ENCODE measurements at places on chromosomes 3 and 15.

DNA sequence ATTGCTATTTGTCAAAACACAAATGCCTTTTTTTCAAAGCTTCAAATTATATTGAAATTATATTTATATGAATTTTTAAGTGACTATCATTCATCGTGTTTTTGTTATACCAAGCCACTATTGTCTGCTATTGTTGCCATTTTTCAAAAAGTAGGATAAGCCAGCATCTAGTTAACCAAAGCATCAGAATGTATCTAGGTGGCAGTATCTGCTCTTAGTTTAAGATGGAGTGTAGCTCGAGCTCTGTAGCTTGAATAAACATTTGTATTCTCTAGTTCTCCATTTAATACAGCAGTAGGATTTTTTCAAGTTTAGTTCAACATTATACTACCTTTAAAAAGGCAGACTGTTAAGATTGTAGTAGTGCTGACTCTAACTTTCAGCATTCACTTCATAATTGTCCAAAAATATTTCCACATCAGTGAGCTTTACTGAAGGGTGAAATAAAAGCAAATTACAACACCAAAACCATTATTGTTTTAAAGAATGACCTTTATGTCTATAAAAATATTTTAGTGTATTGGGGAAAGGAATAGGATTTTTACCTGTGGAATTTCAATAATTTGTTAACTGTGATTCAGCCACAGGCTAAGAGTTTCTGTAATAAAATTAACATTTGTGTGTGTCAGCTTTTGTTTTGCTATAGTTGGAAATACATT lies 19.6 kb upstream of the C15orf61 start:
- peak; percentile 43 for DNase-seq

DNA sequence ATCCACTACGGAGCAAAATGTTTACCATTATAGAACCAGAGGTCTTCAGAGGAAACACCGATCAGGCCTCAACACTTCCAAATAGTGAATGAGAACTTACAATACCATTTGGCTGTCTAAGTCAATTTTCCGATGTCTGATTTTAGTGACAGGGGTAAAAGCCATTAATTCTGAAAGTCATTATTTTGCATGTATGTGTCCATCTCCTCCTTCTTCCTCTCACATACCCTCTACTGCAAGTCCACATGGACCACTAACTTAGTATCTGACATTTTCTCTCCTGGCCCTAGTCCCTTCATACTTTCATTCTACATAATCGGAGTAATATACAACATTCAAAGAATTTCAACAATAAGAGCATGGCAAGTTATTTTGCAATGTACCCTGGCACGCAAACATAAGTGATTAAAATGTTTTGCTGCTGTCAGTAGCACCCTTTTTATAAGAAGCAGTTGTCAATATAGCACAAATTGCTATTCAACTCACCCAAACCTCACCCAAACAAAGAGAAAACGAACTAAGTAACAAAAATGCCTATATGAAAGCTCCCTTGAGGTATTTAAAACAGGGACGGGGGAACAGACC lies 1.9 kb downstream of the TOP2B start:
- peak; percentile 6 for DNase-seq

GRCh38 chr15:81024936-81025335 lies 24.2 kb downstream of the TLNRD1 start:
- no peak for DNase-seq

- peak; percentile 3 for DNase-seq
Measured at GRCh38 chr3:131561511-131561910, 58.7 kb upstream of the MRPL3 start.

GRCh38 chr3:60282866-60283265 lies 968.4 kb downstream of the FHIT start:
- no peak for DNase-seq

DNA sequence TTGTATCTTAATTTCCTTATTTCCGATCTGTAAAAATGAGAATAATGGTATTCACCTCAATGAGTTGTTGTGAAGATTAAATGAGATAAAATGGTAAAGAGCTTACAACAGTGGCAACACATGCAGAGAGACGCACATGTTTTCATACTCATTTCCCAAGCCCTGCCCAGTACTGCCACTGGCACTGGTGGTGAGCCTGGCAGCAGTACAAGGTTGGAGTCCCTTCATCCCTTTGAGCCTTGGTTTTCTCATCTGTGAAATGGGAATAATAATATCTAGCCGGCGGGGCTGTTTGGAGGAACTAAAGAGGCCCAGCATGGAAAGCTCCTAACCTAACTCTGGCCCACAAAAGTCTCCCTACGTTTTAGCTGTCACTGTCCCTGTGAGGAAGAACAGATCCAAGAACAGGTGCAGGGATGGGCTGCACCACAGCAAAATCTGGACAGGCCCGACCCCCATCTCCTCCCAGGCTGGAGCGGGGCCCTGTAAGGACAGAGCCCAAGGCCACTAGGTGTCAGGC lies 866 bp upstream of the CD276 start:
- no peak for DNase-seq

DNA sequence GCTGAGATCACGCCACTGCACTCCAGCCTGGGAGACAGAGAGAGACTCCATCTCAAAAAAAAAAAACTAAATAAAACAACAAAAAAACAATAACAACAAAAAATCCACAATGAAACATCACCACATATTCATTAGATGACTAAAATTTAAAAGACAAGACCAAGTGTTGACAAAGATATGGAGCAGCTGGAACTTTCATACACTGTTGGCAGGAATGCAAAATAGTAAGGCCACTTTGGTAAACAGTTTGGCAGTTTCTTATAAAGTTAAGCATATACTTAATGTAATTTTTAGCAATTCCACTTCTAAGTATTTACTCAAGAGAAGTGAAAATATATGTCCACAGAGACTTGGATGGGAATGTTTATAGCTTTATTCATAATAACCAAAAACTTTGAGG lies 43.2 kb downstream of the RBP2 start:
- no peak for DNase-seq

DNA sequence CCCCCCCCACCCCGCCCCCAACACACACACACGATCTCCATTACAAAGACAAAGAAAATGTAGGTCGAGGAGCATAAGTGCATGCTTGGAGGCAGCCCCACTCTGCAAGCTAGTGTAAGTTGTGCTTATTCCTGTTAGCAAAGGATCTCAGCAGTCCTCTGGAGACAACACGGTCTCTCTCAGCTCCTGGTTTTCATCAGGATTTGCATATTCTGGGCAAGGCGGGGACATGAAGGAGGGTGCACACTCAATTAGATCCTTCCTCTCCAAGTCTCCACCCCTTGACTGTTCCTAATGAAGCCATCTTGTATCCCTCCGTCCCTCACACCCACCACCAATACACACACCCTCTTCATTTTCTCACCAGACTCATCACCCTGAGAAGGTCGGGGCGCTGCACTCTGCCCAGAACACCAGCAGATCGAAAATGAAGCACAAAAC lies 63.8 kb downstream of the MRPL46 start:
- DNase-seq, result no peak

GRCh38 chr15:98419173-98419780 lies 229.1 kb upstream of the IGF1R start:
- no peak for DNase-seq

DNA sequence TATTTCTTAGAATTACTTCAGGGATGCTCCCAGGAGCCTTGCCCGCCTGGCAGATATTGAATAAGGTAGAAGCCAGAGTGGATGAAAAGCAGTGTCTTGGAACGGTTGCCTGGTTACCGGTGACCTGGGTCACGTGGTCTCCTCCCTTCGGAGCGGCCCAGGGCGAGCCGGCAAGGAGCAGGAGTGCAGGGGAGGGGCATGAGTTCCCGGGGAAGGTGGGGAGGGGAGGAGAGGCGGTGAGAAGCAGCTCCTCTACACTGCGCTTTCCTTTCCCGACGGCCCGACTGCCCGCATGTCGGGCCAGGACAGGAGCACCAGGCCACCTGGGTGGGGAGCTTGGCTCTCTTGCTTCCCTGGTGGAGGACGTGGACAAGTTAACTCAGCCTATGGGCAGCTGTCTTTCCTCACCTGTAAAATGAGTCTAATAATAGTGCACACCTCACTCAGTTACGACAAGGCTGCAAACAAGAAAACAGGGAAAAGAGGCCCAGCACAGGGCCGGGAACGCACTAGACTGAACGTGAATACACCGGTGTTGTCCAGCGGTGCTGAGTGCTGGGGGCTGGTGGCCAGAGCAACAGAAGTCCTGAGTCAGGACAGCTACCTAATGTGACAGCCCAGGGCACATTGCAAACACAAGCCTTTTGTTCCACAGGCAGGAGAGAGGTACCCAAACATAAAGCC lies 198.3 kb downstream of the ADAMTS9 start:
- DNase-seq, result no peak

DNA sequence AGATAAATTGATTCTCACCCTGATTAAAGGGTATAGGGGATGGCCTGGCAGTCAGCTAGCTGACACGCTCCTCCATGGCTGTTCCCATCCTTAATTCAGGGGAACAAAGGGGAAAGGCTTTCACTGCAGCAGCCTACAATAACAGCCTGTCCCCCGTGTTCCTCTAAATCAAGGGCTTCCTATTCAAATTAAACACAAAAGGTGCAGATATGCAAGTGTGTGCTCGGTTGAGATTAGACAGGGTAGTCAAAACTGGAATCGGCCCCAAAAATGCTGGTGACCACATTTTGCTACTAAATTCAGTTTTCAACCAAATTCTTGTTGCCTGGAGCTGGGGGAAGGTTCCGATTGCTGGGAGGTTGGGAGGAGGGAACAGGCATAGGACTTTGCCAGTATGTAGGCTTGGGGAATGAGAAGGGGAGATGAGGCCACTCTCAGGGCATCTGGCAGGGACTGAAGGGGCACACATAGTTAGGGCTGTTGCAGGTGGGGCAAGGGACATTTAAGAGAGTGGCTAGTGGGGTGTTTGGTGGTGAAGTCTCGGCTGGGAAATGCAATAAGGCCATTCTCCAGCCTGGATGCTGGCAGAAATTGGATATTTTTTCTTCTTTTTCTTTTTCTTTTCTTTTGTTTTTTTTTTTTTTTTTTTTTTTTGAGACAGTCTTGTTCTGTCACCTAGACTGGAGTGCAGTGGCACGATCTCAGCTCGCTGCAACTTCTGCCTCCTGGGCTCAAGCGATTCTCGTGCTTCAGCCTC lies 32.9 kb upstream of the CTSH start:
- no peak for DNase-seq

DNA sequence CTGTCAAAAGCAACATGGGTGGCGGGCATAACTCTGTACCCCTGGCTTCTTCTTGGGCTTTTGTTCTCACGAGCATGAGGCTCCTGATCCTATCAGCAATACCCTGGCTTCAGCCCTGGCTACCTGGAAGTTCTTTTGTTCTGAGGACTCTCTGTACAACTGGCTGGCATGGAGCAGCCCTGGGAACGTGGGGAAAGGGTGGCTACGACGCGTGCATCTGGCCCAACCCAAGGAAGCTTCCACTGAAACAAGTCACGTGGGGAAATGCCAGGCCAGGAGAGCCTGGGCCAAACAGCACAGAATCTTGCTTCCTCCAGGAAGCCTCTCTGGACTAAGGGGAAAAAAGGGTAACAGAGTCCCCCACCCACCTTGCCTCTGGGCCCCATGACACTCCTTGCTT lies 22.7 kb upstream of the ATP2B2 start:
- no peak for DNase-seq

- DNase-seq, result no peak
Measured at GRCh38 chr15:85579957-85580694, 199.7 kb downstream of the AKAP13 start.

GRCh38 chr3:114974387-114974786 lies 172.7 kb downstream of the ZBTB20 start:
- DNase-seq, result no peak

- DNase-seq, result peak; percentile 67
Measured at GRCh38 chr3:111691293-111691909, 96.3 kb upstream of the ZBED2 start.

DNA sequence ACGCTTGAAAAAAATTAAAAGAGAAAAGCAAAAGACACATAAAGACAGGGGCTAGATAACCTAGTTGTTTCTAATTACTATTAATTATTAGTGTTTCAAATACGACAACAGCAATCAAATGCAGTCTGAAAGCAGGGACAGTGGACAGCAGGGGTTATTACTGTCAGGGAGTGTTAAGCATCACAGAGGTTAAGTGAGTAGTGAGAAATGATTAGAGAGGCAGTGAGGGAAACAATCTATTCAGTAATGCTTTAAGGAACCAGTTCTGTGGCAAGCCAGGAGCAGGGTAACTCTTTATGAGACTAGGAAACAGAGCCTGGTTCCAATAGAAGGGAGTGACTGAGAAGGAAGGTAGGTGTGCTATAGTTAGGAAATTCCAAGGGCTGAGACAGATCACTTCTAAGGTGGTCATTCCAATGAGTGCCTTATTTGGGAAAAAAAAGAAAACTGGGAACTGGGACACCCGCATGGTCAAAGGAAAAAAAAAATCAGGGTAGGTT lies 15.0 kb downstream of the RYK start:
- no peak for DNase-seq

GRCh38 chr15:90489514-90489913 lies 40.2 kb upstream of the CRTC3 start:
- DNase-seq, result no peak

GRCh38 chr15:74316141-74316540 lies 51.3 kb downstream of the CYP11A1 start:
- peak; percentile 7 for DNase-seq

DNA sequence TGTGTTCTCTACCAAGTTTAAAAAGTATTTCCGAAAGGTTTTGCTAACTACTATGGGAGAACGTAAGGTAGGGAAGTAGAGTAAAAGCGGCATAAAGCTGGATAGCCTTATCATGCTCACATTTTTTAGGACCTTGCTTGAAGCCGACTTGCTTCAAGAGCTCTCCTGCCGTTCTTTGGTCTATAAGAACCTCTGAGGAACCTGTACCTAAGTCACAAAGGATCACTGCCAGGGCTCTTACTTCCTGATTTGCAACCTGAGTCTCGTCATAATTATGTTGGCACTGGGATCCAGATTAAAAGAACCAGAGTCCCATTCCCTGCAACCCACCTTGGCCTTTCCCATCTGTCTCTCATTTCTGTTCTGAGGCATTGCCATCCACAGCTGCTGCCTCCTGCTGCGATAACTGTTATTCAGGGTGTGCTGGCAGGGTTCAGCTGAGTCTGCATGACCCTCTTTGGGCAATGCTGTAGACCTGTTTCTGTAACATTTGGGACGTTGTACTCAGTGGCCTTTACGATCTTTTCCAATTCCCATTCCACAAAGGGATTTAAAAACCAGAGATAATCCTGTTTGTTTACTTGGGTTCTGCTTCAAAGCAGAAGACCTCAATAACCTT lies 131.0 kb upstream of the UMPS start:
- DNase-seq, result no peak

DNA sequence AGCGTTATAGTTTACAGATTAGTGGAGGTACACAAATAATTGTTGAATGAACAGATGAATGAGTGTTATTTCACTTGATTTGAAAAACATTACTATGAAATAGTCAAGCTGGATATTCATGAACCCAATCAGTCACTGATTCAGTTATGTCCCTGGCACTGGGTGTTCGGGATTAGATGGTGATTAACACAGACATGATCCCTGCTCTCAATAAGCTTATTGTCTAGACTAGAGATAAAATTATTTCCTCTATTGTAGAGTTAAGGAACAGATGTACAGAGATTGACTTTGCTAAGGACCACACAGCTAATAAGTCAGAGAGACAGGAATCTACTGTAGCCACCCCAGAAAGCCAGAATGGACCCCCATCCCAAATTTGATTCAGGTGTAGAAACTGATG lies 963 bp downstream of the GRAMD1C start:
- DNase-seq, result no peak

GRCh38 chr3:43185983-43186314 lies 80.1 kb upstream of the POMGNT2 start:
- no peak for DNase-seq

GRCh38 chr15:39857132-39857531 lies 62.9 kb downstream of the GPR176 start:
- no peak for DNase-seq

All from fibroblast of skin of back (primary cell).